Thyroid gland (tissue), 4 donors: ENCODE measurements at places on chromosomes 1 and 21.
A peak's percentile ranks its signal among the peaks of the same experiment; 100 is the strongest.

DNA sequence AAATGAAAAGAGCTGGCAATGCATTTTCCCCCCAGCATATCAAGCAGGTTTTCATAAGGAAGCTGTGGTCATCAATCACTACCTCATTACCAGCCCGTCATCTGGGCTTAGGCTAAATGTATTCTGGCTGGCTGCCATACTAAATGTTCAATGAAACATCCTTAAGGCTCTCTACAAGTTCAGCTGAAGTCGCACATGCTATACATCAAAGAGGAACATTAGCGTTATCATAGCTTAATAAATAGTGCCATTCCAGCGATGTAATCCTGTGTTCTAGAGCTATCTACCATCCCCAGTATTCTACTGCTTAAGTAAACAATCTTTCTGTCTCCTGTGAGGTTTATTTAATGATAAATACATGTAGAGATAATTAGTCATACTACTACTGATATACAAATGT, 288.8 kb downstream of the DPYD start:
- DNase-seq: no peak

DNA sequence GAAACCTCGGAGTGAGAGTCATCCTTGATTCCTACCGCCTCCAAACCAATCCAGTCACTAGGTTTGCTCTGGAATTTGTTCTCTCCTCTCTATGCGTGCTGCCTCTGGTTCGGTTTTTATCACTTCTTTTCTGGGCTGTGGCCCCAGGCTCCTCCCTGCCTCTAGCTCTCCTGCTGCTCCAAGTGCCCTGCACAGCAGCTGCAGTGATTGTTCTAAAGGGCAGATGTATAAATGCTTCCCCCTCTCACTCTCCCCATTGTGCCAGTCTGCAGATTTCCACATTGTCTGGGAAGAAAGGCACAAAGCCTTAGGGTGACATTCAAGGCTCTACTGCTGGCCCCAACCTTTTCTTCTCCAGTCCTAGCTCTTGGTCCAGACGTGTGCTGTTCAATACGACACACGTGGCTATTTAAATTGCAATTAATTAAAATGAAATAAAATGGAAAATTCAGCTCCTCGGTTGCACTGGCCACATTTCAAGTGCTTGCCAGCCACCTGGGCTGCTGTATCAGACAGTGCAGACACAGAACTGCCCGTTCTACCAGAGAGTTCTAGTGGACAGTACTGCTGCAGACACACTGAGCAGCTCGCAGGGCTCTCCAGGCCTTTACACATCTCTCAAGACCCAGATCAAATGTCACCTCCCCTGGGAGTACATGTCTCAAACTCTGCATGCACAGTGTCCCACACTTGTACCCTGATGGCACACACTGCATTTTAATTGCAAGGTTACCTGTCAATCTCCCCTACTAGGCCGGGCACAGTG, 12.4 kb downstream of the TRIM62 start:
- DNase-seq: no peak

DNA sequence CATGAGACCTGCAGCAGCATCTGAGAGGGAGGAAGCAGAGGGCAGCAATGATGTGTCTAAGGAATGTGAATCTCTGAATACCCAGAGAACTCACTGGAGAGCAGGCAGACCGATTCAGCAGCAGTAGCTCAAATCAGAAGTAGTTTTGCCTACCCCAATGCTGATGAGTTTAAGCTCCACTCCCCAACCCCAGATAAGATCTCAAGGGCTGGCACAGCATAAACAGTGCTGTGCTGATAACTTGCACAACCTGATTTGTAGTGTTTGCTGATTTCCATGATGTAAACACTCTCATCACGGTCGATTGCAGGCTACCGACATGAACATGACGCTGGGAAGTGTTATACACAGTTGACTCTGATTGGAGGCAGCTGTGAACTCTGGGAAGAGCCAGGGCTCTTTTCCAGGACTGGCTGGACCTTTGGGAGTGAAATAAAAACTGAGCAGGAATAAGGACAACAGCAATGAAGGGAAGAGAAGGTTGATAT, 11.2 kb upstream of the HMGCS2 start:
- peak; percentile 84 for DNase-seq

- DNase-seq: no peak
Measured at GRCh38 chr1:229437443-229437842, 3.5 kb upstream of the ACTA1 start.

- DNase-seq: no peak
Measured at GRCh38 chr1:150628766-150629114, 672 bp downstream of the ENSA start.

DNA sequence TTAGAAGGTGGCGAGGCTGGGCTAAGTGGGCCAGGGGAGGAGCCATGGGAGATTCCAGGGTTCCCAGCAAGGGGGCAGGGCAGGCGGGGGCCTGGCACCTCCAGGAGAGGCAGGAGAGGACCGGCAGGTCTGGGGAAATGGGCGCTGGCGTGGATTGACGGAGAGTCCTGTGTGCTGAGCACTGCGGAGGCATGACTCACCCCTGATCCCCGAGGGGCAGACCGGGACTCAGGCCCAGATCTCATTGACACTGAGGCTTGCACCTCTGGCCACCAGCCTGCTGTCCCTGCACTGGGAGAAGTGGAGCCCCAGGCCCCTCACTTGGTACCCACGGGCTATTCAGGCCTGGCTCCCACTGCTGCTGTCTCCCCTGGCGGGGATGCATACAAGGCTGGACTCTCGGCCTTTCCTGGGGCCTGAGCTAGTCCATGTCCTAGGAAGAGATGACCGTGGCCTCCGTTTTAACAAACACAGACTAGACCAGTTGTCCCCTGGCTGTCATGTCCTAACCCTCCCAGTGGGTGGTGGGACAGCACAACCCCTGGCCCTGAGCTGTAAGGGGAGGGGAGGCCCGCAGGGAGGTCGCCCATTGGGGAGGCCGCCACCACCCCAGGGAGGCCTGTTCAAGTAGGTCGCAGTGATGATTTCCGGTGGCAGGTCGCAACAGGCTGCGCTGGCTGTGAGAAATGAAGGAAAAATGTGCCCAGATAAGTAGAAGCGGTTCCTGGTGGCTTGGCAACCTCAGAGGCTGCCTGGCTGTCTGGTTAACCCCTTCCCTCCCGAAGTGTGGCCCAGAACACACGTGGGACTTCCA, 39.7 kb downstream of the RIPK4 start:
- peak; percentile 20 for DNase-seq

DNA sequence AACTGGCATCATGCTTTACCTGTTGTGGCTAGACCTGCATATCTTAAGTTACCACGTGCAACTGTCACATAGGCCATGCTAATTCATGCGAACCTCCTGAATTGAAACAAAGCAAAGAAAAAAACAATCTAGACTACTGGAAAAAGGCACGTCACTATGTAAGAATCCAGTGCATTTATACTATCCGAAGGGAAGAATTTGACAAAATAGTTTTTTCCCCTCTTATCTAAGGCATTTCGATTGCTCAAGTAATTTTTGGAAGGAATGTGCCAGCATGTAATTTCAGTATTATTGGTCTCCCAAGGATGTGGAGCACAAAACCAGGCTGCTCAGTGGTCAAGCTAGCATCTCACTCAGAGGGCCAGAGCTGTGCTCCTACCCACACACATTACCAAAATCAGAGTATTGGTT, 31.5 kb upstream of the C1orf198 start:
- DNase-seq: no peak

DNA sequence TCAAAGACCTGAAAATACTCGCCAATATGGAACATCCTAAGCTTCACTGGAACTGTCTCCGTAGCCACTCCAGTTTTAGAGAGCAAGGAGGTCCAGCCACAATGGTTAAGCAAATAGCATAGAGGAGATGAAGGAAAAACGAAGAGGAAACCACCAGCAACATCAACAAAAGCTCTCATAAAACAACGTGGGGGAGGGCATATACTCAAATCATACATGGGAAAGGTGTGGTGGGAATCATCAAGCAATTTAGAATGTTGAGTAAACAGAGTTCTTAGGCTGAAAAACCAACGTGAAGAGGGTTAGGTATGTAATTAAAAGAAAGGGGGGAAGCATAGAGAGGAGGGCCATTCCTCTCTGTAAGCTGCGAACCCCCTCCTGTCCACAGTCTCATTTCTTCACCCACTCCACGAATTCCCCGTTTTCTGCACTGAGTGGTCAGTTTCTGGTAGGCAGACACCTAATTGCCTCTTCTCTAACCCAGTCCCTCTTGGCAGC, 1.0 kb downstream of the TMEM59 start:
- no peak for DNase-seq

GRCh38 chr1:148318904-148319242, 164.2 kb downstream of the PPIAL4G start:
- DNase-seq: no peak

GRCh38 chr1:40592107-40592803, 60.8 kb downstream of the ZNF684 start:
- DNase-seq: peak; percentile 39

- DNase-seq: no peak
Measured at GRCh38 chr1:158026651-158027050, 33.2 kb downstream of the KIRREL1 start.

- no peak for DNase-seq
Measured at GRCh38 chr1:47793563-47793962, 203.6 kb downstream of the TRABD2B start.

DNA sequence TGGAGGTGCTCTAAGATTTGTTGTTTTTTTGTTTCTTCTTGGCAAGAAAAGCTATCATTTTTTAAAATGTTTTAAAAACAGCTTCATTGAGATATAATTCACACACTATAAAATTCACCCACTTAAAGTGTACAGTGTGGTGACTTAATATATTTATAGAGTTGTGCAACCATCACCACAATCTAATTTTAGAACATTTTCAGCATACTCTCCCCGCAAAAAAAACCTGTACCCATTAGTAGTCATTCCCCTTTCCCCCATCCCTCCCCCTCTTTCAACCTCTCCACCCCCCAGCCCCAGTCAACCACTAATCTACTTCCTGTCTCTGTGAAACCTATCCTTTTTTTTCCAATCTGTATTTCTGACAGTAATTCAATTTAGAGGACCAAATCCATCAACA, 30.6 kb downstream of the ZC3H11B start:
- DNase-seq: no peak

- peak; percentile 92 for DNase-seq
Measured at GRCh38 chr1:205284420-205285144, 37.0 kb downstream of the NUAK2 start.

GRCh38 chr1:155069551-155070157, 6.1 kb downstream of the EFNA4 start:
- DNase-seq: no peak

DNA sequence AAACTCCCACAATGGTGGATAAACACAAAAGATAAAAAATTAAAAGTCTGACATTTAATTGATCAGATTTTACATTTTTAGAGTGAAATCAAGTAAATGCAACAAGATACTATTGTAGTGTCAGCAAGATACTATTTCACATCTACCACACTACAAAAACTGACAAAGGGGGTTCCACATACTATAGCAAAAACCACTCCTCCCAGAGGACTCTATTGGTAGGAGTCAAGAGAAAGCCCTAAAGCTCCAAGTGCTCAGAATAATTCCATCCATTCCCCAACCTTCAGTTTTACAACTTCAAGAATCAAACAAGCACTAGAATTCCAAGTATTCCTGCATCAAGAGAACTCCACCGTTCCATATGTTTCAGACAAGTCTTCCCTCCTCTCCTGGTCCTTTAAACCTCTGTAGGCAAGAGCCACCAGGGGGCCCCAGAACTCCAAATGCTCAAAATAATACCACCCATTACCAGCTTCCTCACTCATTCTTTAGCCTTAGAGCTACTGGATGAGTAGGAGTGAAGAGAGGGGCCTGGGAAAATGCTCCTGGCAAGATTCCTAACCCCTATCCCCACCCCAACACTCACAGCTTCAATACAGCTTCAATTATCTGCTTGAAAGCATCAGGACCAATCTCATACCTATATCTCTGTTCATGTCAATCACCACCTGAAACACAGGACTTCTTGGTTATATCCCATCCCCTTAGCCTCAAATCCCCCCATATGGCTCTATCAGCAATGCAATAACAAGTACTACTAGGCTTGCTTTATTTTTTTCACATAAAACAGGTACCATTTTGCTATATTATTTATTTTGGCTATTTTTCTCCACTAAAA, 9.9 kb downstream of the TOR1AIP2 start:
- DNase-seq: peak; percentile 59

GRCh38 chr1:71087713-71088112, 6.9 kb upstream of the ZRANB2 start:
- no peak for DNase-seq

- DNase-seq: peak; percentile 86
Measured at GRCh38 chr1:17236779-17237560, 11.9 kb upstream of the PADI3 start.

DNA sequence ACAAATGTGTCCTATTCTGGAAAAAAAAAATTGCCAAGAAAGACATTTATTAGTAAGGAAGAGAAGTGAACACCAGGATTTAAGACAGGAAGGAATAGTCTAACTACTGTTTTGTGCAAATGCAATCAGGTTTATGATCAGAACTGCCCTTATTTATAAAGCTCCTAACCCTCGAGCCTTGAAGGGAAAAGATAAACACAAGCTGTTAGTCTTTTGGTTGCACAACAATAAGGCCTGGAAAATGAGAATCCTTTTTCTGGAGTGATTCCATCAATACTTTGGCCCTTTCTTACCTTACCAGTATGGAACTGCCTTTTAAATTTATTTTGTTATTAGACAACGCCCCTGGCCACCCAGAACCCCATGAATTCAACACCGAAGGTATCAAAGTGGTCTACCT, 52.9 kb downstream of the SNRPE start:
- DNase-seq: no peak

- peak; percentile 35 for DNase-seq
Measured at GRCh38 chr1:66380452-66381212, 153.3 kb upstream of the SGIP1 start.

- DNase-seq: no peak
Measured at GRCh38 chr1:38587766-38588165, 271.8 kb downstream of the RRAGC start.

DNA sequence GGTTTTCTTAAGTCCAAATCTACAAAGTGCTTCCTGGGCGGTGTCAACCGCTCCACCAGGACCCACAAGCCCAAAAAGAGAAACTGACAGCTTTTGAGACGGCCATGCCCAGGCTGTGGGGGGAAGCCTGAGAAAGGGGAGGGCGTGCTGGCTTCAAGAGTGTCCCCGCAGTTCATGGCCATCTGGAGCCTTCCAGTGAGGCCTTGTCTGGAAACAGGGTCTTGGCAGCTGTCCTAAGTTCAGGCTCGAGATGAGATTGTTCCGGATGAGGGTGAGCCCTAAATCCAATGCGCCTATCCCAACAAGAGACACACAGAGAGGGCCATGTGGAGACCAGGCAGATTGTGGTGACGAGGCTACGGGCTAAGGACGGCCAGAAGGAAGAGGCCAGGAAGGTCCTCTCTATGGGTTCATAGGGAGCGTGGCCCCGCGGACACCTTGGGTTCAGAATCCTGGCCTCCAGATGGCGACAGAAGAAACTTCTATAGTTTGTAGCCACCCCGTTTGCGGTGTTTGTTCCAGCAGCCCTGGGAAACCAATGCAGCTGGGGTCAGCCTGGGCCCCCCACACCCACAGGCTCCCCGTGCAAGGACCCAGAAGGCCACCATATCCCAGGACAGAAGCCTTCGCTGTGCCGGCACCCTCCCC, 70.2 kb downstream of the ARHGEF16 start:
- DNase-seq: no peak
